ENCODE measurements at places on chromosomes 4 and X.

- DNase-seq: no peak
Observed at GRCh38 chr4:95317085-95317793, 231.5 kb downstream of the UNC5C start.

- no peak for DNase-seq
Observed at GRCh38 chrX:24480400-24480865, 15.3 kb downstream of the PDK3 start.

DNA sequence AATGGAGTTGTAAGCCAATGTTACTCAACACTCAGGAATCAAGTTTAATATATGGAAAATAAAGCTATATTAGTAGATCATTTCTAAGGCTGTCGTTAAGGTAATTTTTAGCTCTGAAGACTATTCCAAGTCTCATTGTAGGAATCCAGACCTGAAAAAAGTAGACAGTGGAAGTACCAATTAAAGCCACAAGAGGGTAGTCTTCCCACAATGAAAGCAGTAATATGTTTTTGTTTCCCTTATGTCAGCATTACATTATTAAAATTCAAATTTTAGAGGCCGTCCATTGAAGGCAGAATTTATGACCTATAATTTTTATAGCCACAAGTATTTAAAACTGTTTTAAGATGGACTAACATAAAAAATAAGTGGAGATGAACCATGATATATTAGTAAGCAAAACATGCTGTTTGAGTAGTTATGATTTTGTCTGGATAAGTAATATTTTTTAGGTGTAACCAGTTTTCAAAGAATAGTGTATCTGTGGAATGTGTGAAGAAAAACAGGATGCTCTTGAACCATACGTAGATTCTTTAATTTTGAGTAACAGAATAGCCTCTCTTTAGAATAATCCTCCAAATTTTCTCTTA, 372.6 kb upstream of the TECRL start:
- no peak for DNase-seq

DNA sequence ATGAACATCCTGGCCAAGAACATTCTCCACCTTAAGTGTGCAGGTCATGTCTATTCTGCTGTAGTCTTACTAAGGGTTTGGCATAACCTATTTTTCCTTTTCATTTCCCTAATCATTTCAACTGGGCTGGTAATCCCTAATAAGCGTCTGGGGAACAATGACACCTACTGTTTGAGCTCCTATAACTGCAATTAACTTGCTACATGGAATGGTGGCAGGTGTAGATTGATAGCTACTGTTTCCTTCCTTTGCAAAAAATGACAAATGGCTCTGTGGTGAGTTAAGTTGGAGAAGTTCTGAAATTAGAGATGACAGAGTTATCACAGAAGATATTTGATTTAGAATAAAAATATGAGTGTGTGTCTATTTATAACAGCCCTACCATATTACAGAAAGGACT, 104.5 kb upstream of the NAP1L5 start:
- no peak for DNase-seq

DNA sequence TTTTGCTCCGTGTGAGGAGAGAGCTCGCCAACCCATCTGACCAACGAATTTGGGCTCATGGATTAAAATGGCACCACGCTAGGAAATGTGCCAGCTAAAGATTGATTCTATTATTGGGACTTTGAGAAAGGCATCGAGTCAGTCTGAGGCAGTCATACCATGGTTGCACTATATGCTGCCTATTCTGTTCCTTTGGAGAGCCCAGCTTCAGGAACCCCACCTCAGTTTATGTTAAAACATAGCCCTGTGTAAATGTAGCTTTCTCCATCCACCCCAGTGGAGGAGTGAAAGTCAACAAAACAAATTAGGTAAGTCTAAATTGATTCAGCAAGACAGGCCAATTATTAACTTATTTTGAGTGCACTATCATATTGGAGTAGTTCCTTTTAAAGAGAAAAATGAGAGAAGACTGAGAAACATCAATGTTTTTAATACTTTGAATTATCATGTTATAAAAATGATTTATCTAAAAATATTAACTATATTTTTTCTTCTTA, 24.5 kb upstream of the ADH7 start:
- DNase-seq: no peak

DNA sequence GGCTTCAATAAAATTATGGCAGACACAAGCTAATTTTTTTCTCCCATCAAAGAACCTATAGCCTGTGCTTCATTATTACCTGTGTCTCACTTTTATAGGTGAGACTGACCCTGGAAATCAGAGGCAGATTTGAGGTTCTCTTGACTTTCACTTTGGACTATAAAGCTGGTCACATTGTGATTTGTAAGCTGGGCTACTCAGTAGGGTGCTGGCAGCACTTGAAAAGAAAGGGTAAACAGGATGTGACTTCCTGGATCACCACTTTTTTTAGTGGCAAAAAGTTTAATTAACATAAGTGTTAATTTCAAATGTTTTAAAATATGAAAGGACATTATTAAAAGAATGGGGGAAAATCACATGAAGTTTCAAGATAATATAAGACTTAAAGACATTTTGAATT, 50.6 kb upstream of the GATB start:
- DNase-seq: no peak

DNA sequence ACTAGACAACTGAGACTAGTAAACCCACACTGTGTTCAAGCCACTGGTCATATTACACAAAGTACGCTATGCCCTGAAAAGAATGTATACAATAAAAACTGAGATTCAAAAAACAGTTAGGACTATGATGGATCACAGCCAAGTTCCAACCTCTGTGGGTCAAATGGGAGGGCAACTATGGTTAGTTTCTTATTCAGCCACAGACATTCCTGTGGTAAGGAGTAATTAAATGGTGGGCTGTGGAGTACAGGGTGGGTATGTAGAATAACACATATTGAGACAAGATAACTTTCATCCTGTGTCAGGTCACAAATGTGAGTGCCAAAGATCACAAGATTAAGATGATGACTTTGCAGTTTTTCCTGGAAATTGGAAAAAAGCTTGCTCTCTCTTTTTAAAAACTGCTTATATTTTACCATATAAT, 167.2 kb downstream of the NPNT start:
- no peak for DNase-seq

DNA sequence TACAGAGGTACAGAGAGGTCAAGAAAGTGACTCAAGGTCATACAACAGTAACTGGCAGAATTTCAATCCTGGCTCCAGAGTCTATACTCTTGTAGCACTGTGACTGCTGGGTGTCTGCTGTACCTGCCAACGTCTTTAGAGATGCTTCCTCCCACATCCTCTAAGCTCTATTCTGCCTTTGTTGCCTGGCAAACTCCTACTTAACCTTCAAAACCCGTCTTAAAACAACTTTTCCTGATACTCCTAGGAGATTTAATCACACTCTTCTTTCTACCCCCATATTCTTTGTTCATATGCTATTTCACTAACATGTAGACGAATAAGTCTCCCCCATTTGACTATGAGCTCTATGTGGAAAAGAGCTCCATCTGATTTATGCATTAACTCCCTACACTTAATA, 16.8 kb downstream of the APBB2 start:
- no peak for DNase-seq

- no peak for DNase-seq
Observed at GRCh38 chr4:25030277-25031076, at the start of gene LGI2. LGI2 (minus strand) TSS chr4:25030946; CDS start chr4:25030693, 253 bp downstream.

GRCh38 chrX:51496501-51497291, at the start of gene NUDT11:
NUDT11 (minus strand) TSS chrX:51496592; CDS start chrX:51496444, 148 bp downstream.
- peak; percentile 66 for DNase-seq

DNA sequence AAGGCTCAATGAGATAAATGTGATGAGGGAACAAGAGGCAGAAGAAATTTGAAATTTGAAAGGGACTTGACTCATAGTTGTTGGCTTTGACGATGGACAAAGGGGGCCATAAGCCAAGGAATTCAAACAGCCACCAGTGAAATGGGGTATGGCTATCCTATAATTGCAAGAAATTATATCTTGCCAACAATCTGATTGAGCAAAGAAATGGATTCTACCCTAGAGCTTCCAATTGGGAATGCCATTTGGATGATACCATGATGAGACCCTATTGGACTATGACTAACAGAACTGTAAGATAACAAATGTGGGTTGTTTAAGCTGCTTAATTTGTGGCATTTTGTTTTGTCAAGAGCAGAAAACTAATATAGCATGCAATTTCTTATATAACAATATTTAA, 270.1 kb upstream of the ARSJ start:
- no peak for DNase-seq

GRCh38 chr4:26252349-26253025, 68.3 kb upstream of the RBPJ start:
- no peak for DNase-seq

DNA sequence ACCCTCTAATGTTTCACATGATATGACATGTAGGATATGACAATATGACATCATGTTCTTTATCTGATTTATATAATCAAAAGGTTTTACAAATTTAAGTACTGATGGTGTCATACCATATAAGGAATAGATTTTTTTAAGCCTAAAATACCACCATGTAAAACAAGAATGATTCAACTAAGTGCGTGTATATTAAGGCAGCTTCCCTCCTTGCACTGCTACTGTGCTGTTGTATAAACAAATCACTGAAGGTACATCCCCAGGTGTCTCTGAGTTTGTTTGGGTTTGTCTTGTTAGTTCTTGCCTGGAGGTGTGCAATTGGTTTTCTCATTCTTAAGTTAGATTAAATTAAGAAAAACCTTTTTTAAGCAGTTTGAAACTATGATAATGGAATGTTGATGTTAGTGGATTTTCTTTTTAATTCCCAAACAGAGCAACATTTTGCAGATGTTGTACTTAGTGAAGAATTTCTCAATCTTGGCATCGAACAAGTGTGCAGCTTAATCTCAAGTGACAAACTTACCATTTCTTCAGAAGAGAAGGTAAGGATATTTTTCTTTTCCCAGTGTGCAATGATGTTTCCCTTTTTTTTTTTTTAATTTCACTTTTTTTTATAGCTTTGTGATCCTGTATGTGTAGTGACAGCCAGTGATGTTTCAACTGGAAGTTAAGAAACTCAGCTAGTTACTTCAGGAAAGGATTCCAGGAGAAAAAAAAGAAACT, 33.4 kb upstream of the MSMO1 start:
- DNase-seq: no peak

DNA sequence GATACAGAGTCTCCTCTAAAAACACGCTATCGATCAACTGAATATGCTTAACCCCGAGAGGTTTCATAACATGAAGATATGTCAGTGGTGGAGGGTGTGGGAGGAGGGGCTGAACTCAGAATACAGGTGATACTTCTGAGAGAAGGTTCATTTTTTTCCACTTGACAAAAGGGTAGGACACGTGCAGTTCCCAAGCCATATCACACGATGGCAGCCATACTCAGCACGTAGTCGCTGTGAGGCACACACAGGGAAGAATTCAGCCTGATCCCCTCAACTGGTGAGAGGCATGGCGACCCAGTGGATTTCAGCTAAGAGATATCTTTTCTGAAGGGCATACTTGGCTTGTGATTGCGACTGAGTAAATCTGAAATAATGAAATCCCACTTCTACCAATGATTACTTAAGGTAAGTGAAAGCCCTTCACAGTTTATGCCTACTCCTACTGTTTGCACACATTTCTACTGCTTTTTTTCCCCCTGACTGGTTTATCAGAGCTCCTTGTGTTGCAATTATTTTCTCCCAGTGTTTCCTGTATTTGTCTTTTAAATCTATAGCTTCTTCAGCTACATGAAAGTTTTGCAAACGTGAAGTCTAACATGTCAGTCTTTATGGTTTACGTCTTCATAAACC, 133.1 kb downstream of the CORIN start:
- DNase-seq: no peak

DNA sequence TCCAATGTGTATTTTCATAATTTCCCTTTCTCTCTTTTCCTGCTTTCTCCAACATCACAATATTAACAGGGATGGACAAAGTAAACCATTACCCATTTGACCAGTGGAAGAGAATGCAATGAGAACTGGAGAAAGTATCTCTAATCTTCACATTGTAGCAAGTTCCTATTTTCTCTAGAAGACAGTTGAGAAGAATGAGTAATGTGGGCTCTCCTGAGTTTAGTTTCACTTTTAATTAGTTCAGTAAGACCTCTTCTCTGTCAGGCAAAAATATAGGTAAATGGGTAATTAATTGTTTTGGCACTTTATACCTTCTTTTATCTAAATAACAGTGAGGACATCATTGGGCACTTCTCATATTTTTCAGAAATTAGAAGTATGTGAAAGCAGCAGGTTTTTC, 602.0 kb downstream of the GLUD2 start:
- DNase-seq: no peak

GRCh38 chr4:74793757-74794381, 454 bp downstream of the BTC start:
- no peak for DNase-seq

DNA sequence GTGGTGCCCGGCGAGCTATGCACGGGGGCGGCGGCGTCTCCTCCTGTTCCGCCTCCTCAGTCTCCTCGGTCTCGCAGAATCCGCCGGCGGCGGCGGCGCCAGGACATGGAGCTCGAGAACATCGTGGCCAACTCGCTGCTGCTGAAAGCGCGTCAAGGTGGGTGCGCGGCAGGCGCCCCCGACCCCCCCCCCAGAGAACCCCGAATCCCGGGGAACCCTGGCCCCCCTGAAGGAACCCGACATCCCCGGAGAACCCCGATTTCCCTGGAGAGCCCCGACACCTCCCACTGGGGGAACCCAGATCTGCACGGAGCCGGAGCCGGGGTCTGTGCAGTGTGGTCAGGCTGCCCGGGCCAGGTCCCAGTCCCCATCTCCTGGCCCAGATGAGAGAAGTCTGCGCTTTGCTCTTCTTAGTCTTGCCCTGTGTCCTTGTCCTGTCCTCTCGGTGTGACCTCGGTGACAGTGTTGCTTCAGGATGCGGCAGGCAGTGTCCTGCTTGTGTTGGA, 648 bp downstream of the GRK4 start:
- no peak for DNase-seq

DNA sequence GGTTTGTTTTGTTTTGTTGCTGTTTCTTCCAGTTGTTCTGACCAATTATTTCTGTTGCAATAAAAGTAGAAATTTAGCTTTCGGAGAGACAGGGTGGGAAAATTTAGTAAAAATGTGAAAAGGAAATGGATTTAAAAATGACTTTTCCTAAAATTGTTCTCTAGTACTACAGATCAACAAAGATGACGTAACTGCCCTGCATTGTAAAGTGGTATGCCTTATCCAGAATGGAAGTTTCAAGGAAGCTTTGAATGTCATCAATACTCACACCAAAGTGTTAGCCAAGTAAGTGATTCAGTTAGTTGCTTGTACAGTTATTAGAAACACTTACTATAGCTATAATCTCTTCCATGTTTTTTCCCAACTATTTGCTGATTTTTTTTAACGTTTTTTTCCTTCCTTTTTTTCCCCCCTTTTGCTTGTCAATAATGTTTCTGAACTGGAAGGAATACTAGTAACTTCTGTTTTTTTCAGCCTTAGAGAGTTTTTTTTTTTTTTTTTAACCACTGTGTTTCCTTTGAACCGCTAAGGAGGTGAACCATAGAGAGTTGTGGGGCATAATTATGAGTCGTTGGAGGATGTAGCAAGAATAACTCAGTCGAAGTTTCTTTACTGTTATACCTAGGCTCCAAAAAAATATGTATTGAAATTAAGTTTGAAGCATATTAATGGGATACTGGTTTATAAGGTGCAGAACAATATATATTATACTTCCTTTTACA, 2.2 kb downstream of the SRP72 start:
- DNase-seq: no peak

GRCh38 chr4:92279296-92279695, 24.5 kb upstream of the GRID2 start:
- DNase-seq: no peak

- no peak for DNase-seq
Observed at GRCh38 chr4:165757451-165757850, 115.6 kb upstream of the TLL1 start.

Data from activated T-cell treated with anti-CD3 and anti-CD28 coated beads, Interleukin-2, amount 50 U/mL, for 24 hours (primary cell).